ENCODE measurements at places on chromosomes 6 and 20.

DNA sequence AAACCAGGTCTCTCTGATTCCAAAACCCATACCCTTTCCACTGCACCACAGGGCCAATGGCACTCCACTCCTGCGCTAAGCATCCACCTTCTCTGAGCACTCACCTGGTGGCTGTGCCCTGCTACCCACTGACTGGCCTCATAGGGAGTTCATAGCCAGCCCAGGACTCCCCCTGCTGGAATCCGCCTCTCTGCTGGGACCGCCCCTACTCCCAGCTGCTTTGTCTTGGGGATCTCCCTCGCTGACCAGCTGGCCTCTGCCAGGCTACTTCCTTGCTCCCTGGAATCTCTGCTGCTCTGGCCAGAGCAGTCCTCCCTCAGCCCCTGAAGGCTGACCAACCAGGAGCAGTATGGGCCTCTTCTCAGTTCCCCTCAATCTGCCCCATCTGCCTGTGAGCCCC lies 129.7 kb downstream of the FAXC start:
- no peak for DNase-seq

DNA sequence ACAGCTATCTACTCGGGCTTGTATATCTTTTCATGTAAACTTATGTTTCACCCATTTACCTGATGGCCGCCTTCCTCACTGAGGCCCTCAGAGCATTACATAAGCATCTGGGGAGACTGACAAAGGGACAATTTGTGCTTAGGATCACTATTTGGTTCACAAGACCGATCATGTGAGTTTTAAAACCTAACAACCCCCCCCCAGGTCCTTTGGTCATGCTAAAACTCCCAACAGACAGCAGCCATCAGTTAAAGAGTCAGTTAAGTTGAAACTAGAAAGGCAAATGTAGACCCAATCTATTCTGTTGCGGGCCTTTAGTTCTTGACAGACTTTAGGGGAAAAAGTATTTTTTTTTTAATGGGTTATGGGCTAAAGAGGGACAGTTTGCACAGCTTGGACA lies 205.0 kb upstream of the RNF24 start:
- DNase-seq = no peak

- DNase-seq = peak; percentile 70
These were observed 39.2 kb upstream of the TPD52L1 start for GRCh38 chr6:125114248-125114858.

DNA sequence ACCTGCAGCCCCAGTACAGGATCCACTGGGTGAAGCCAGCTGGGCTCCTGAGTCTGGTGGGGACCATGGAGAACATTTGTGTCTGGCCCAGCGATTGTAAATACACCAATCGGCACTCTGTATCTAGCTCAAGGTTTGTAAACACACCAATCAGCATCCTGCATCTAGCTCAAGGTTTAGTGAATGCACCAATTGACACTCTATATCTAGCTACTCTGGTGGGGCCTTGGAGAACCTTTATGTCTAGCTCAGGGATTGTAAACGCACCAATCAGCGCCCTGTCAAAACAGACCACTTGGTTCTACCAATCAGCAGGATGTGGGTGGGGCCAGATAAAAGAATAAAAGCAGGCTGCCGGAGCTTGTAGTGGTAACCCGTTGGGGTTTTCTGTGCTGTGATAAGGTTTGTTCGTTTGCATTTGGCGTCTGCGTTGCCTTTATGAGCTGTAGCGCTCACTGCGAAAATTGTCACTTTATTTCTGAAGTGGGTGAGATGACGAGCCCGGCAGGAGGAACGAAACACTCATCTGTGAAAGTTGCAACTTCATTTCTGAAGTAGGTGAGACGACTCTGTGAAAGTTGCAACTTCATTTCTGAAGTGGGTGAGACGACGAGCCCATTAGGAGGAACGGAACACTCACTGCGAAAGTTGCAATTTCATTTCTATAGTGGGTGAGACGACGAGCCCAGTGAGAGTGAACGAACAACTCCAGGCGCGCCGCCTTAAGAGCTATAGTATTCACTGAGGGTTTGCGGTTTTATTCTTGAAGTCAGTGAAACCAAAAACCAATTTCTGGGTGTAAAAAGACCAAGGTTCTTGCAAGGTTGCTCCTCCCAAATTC lies 31.1 kb downstream of the SERPINB6 start:
- peak; percentile 10 for DNase-seq

GRCh38 chr6:106872049-106872448 lies 102.5 kb downstream of the CD24 start:
- DNase-seq = no peak

- DNase-seq = no peak
These were observed 64.4 kb upstream of the TMEM170B start for GRCh38 chr6:11473008-11473740.

GRCh38 chr6:47207261-47207660 lies 102.4 kb downstream of the TNFRSF21 start:
- no peak for DNase-seq

DNA sequence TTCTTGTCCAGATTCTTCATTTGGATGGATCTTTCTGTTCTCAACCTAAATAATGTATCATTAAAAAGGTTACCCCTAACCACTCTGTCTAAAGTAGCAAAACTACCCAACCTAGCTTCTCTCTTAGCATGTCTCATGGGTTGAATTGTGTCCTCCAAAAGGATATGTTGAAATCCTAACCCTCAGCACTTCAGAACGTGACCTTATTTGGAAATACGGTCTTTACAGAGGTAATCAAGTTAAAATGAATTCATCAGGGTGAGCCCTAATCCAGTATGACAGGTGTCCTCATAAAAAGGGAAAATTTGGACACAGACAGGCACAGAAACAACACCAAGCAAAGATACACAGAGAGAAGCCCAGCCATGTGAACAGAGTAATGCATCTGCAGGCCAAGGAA lies 6.1 kb upstream of the FRK start:
- no peak for DNase-seq

DNA sequence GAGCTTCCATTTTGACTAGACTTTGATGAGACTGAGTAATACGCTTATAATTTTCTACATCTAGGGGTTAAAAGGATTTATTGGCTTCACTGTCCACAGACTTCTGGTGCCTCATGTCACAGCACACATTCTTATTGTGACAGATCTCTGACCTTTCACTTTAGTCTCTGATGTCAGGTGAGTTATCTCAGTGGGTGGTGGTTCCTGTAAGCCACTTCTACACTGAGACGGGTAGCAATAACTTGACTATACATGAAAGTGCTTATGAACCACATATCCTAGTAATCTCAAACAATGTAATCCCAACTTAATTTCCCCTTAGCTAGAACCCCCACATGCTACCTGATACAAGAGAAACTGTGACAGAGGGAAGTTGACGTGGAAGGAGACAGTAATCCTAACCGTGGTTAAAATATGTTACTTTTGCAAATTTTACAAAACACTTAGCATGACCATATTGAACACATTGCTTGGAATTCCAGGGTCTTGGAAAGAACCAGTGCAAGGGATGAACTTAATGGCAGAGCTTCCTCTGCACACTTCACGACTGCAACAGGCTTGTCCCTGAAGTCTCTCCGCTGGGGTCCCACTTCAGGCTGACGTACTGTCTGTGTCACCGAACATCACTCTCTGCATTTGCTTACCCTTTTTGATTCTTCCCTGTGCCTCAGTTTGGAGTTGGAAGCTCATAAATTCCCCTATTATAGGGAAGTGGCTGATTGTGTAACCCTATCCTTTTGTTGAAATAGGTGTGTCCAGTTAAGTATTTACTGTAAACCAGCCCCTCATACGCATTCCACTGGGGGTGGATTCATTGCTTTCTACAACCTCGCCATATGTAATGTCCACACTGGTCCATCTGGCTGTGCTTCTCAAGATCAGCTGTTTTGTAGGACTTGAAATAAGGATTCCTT lies 6.4 kb upstream of the TRIM40 start:
- DNase-seq = no peak

GRCh38 chr6:35637911-35638310 lies 50.8 kb downstream of the FKBP5 start:
- no peak for DNase-seq

- no peak for DNase-seq
These were observed 445.9 kb downstream of the PHF3 start for GRCh38 chr6:64081453-64081852.

GRCh38 chr6:135675862-135676261 lies 175.6 kb upstream of the PDE7B start:
- no peak for DNase-seq

DNA sequence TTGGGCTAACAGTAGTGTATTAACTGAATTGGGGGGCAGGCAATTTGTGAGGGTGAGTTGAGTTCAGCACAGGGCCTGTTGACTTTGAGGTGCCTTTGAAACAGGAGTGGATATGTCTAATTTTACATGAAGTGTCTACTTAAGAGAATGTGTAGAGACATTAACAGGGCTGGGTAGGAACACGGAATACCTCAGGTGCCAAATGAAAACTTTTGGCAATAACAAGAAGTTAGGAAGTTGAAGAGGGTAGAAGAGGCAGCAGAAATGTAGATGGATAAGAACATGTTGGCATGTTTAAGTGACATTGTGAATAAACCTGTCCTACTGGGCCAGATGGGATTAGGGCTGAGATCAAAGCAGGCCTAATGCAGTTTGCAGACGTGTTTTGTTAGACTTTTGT lies 117.0 kb downstream of the SLC16A10 start:
- no peak for DNase-seq

All from lower leg skin (tissue), 4 donors.